Osteocyte (in vitro differentiated cells): ENCODE measurements at places on chromosomes 12 and 14. TPM values are rescaled to one million over a fixed set of nuclear protein-coding genes. Genes with fewer than 3 reads are reported as not detected.
A peak's percentile ranks its signal among the peaks of the same experiment; 100 is the strongest.

The NUBPL gene
- total RNA-seq: 9.5 and 11.6 TPM in 2 replicates

The SUOX gene
- 16.2 and 19.4 TPM in 2 replicates for total RNA-seq

The INHBC gene
- total RNA-seq: not detected in 2 replicates

The SLC6A13 gene
- total RNA-seq: 0.43 TPM in 1 of 2 replicates, not detected in the other

The EPYC gene
- not detected in 2 replicates for total RNA-seq

The CCDC175 gene
- total RNA-seq: not detected in 2 replicates

DNA sequence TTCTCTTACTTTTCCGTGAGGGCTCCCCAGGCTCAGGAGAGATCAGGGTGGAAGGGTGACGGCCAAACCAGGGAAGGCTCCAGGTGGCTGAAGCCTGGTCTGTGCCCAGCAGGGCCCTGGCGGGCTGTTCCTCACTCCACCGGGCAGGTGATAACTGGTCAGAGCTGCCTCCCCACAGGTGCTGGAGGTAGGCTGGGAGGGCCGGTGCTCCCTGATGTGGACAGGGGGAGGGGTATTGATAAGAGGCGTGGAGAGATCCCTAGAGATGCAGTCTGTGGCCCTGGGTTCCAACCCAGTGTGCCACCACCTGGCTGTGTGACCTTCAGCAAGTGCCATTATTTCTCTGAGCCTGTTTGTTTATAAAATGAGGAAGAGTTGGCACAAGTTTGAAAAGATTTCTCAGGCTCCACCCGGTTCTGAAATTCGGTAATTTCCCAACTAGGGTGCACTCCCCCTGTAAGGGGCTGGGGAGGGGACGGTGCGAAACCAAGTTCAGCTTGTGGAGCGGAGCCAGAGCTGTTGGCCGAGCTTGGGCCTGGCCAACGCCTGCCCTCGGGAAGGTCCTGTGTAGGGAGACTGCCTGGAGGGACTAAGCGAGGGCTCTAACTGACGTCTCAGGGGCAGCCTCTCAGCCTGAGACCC lies 1.0 kb upstream of the NR4A1 start:
- DNase-seq: no peak
- H3K36me3 ChIP-seq: no peaks in the 10 kb centered on the region
- H3K4me3 ChIP-seq: peak overlapping the region; percentile 80

- DNase-seq: no peak
- no peak overlapping the region for H3K4me3 ChIP-seq
- H3K27me3 ChIP-seq: no peaks in the 10 kb centered on the region
- H3K36me3 ChIP-seq: no peaks in the 10 kb centered on the region
- no peaks in the 10 kb centered on the region for H3K4me1 ChIP-seq
These were observed 527.2 kb downstream of the GALC start for GRCh38 chr14:87465770-87466169.

DNA sequence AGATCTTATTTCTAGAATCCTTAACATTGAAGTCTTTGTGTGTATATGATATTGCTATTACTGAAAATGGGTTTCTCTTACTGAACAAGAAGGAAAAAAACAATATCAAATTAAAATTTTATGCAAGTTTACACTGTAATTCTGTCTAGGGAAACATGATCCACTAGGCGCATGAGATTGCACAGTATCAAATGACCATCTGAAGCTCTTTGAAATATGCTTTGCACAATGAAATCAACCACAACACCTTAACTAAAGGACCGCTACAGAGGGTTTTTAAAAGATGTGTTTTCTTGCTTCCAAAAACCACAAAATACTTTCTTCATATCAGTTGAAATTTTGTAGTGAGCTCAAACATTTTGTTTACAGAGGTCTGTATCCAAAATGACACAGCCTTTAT lies 15.1 kb upstream of the KERA start:
- peaks cover 2% of the 10 kb centered on the region for H3K36me3 ChIP-seq
- DNase-seq: no peak
- H3K27ac ChIP-seq: no peak overlapping the region
- H3K27me3 ChIP-seq: peaks cover 2% of the 10 kb centered on the region
- H3K4me3 ChIP-seq: no peak overlapping the region

GRCh38 chr14:80491650-80492049 lies 280.3 kb upstream of the DIO2 start:
- no peak for DNase-seq
- H3K27ac ChIP-seq: peak overlapping the region; percentile 94
- H3K36me3 ChIP-seq: no peaks in the 10 kb centered on the region
- H3K4me3 ChIP-seq: peak overlapping the region; percentile 39
- no peaks in the 10 kb centered on the region for H3K27me3 ChIP-seq
- peaks cover 38% of the 10 kb centered on the region for H3K4me1 ChIP-seq

GRCh38 chr14:24960816-24961215 lies 89.1 kb downstream of the STXBP6 start:
- H3K27ac ChIP-seq: peak overlapping the region; percentile 59
- H3K4me3 ChIP-seq: no peak overlapping the region
- no peaks in the 10 kb centered on the region for H3K27me3 ChIP-seq
- H3K36me3 ChIP-seq: no peaks in the 10 kb centered on the region

DNA sequence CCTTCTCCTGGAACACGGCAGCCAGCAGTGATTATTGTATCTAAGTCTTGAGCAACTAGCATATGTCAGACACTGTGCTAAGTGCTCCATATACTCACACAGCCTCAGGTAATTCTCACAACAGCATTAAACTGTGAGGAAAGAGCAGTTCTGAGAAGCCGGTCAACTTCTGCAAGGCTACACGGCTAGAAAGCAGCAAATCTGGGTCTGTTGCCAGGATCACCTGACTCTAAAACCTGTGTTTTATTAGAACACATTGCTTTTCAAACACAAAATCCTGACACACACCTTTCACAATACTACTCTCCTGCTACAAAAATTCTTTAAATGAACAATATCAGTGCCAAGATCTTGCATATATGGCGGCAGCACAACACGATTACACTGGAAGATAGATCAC lies 49.8 kb upstream of the CRACR2A start:
- peaks cover 2% of the 10 kb centered on the region for H3K36me3 ChIP-seq
- no peak overlapping the region for H3K4me3 ChIP-seq
- no peaks in the 10 kb centered on the region for H3K4me1 ChIP-seq
- H3K27ac ChIP-seq: no peak overlapping the region
- no peaks in the 10 kb centered on the region for H3K27me3 ChIP-seq

GRCh38 chr12:100868487-100868886 lies 73.9 kb downstream of the ANO4 start:
- H3K4me3 ChIP-seq: no peak overlapping the region
- no peaks in the 10 kb centered on the region for H3K36me3 ChIP-seq
- no peaks in the 10 kb centered on the region for H3K27me3 ChIP-seq
- no peak overlapping the region for H3K27ac ChIP-seq

GRCh38 chr14:55028066-55028465 lies 1.0 kb downstream of the SOCS4 start:
- H3K27ac ChIP-seq: peak overlapping the region; percentile 93
- peak overlapping the region; percentile 90 for H3K4me3 ChIP-seq
- H3K27me3 ChIP-seq: no peaks in the 10 kb centered on the region
- peaks cover 2% of the 10 kb centered on the region for H3K36me3 ChIP-seq

GRCh38 chr12:116916714-116917114 lies 6.0 kb downstream of the FBXW8 start:
- H3K36me3 ChIP-seq: peaks cover 9% of the 10 kb centered on the region
- no peaks in the 10 kb centered on the region for H3K27me3 ChIP-seq
- peaks cover 44% of the 10 kb centered on the region for H3K4me1 ChIP-seq
- H3K4me3 ChIP-seq: no peak overlapping the region
- H3K27ac ChIP-seq: no peak overlapping the region

DNA sequence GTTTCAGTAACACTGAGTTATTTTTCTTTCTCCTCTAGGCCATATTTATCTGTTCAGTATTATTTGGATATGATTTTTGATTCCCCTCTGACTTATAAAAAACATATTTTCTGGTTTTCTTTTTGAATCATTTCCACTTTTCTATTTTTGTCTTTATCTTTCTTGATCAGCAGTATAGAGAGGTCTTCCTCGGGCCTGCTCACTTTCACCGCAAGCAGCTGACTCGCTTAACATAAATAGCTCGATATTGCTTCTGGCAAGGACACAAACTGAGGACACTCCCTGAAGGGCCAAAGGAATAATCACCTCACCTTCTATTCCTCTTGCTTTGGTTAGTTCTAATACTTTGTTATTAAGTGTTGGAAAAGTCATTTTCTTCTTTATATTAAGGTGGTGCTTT lies 25.8 kb upstream of the TRHDE start:
- no peaks in the 10 kb centered on the region for H3K27me3 ChIP-seq
- DNase-seq: no peak
- peak overlapping the region; percentile 69 for H3K27ac ChIP-seq
- peak overlapping the region; percentile 39 for H3K4me3 ChIP-seq
- peaks cover 11% of the 10 kb centered on the region for H3K4me1 ChIP-seq

DNA sequence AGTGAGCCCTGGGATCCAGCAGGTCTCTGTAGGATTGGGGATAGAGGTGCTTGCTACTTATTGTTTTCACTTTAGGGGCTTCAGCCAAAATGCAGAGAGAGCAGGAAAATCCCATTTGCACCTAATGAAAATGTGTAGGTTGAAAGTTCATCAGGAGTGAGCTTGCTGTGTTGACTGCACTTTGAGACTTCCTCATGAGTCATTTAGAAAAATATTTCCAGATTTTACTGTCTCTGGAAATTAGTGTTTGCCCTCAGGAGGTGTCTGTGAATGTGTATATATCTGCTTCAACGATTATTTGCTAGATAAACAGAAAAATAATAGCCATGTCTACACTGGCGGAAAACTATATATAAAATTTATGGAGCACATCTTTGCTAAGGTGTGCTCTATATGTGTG lies 159.3 kb downstream of the CAND1 start:
- H3K27ac ChIP-seq: no peak overlapping the region
- no peak overlapping the region for H3K4me3 ChIP-seq
- H3K4me1 ChIP-seq: peaks cover 32% of the 10 kb centered on the region
- H3K36me3 ChIP-seq: no peaks in the 10 kb centered on the region
- DNase-seq: no peak

- H3K36me3 ChIP-seq: no peaks in the 10 kb centered on the region
- peaks cover 33% of the 10 kb centered on the region for H3K27me3 ChIP-seq
- no peak for DNase-seq
- H3K27ac ChIP-seq: no peak overlapping the region
- no peak overlapping the region for H3K4me3 ChIP-seq
These were observed 32.8 kb upstream of the CLMN start for GRCh38 chr14:95352481-95352880.

DNA sequence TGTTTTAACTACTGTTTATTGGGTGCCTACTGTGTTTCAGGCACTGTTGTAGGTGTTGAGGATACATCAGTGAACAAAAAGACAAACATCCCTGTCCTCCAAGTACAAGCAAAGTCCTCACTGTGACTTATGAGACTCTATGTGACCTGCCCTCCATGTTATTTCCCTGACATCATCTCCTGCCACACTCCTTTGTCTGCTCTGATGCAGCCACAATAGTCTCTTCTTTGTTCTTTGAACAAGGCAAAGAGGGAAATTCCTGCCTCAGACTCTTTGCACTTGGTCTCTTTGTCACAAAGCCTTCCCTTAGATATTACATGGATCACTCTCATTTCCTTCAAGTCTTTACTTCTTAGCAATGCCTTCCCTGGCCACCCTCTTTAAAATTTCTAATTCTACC lies 240.1 kb upstream of the SRRM4 start:
- DNase-seq: no peak
- no peaks in the 10 kb centered on the region for H3K27me3 ChIP-seq
- no peak overlapping the region for H3K4me3 ChIP-seq
- no peaks in the 10 kb centered on the region for H3K36me3 ChIP-seq

- no peaks in the 10 kb centered on the region for H3K27me3 ChIP-seq
- H3K4me1 ChIP-seq: peaks cover 41% of the 10 kb centered on the region
- no peak overlapping the region for H3K4me3 ChIP-seq
- peaks cover 9% of the 10 kb centered on the region for H3K36me3 ChIP-seq
These were observed 10.5 kb downstream of the ZFP36L1 start for GRCh38 chr14:68782091-68782981.

DNA sequence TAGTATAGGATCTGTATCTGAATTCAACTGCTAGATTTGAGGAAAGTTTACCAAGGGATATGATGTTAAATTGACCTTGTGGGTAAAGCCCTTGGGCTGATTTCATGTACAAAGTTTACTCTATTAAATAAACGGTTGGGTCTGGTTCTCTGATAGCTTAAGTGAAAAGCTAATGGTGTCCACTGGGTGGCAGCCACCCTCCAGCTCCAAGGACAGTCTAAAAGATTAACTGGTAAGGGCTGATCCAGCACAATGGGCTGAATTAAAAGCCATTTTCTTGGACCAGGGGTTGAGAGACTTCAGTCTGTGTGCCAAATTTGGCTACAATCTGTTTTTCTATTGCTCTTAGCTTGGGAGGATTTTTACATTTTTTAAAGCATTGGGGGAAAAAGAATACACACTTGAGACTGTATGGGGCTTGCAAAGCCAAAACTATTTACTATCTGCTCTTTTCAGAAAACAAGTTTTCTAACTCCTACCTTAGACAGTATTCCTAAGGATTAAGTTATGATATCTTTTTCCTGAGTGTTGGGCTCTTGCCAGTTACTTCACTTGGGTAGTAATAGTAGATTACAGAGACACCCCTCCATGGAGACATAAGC lies 116.5 kb downstream of the GPHN start:
- no peaks in the 10 kb centered on the region for H3K27me3 ChIP-seq
- H3K4me3 ChIP-seq: no peak overlapping the region
- no peak for DNase-seq
- H3K36me3 ChIP-seq: no peaks in the 10 kb centered on the region
- H3K27ac ChIP-seq: no peak overlapping the region

- no peak for DNase-seq
- H3K4me3 ChIP-seq: no peak overlapping the region
- H3K27me3 ChIP-seq: no peaks in the 10 kb centered on the region
- peaks cover 65% of the 10 kb centered on the region for H3K4me1 ChIP-seq
- H3K36me3 ChIP-seq: peaks cover 8% of the 10 kb centered on the region
- H3K27ac ChIP-seq: peak overlapping the region; percentile 57
These were observed 36.4 kb downstream of the PPM1H start for GRCh38 chr12:62898526-62898925.

GRCh38 chr14:53767566-53767965 lies 189.1 kb downstream of the BMP4 start:
- H3K4me3 ChIP-seq: no peak overlapping the region
- no peak for DNase-seq
- no peaks in the 10 kb centered on the region for H3K36me3 ChIP-seq

- DNase-seq: no peak
- H3K36me3 ChIP-seq: no peaks in the 10 kb centered on the region
- H3K27ac ChIP-seq: no peak overlapping the region
- no peaks in the 10 kb centered on the region for H3K4me1 ChIP-seq
- H3K27me3 ChIP-seq: peaks cover 3% of the 10 kb centered on the region
These were observed 97.3 kb downstream of the TRHDE start for GRCh38 chr12:72369423-72369959.

DNA sequence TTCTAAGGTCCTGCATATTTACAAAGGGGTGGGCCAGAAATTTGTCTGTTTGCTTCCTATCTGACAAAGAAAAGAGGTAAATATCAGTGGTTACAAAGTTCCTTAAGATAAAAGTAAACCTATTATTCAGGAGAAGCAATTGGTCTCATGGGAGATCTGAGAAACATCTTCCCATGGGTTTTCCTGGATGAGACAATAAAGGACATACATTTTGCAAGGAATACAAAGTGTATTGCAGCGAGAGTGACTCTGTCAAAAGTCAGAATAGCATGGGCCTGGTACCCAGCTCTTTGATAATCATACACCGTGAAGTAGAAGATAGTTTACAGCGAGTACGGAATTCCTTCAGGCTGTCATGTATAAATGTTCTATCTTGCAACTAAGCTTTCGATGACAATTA lies 14.2 kb downstream of the LRRK2 start:
- H3K4me3 ChIP-seq: no peak overlapping the region
- DNase-seq: no peak
- H3K36me3 ChIP-seq: no peaks in the 10 kb centered on the region
- no peak overlapping the region for H3K27ac ChIP-seq
- H3K27me3 ChIP-seq: no peaks in the 10 kb centered on the region

GRCh38 chr14:39763402-39763890 lies 331.2 kb upstream of the FBXO33 start:
- no peak overlapping the region for H3K27ac ChIP-seq
- DNase-seq: no peak
- H3K36me3 ChIP-seq: no peaks in the 10 kb centered on the region
- no peaks in the 10 kb centered on the region for H3K27me3 ChIP-seq
- no peak overlapping the region for H3K4me3 ChIP-seq
- no peaks in the 10 kb centered on the region for H3K4me1 ChIP-seq
